ENCODE measurements at places on chromosomes 2 and 18.

GRCh38 chr2:65370387-65371073 is 61.9 kb downstream of the SPRED2 start:
- DNase-seq: no peak

GRCh38 chr18:77481541-77481940 is 231.9 kb downstream of the GALR1 start:
- no peak for DNase-seq

DNA sequence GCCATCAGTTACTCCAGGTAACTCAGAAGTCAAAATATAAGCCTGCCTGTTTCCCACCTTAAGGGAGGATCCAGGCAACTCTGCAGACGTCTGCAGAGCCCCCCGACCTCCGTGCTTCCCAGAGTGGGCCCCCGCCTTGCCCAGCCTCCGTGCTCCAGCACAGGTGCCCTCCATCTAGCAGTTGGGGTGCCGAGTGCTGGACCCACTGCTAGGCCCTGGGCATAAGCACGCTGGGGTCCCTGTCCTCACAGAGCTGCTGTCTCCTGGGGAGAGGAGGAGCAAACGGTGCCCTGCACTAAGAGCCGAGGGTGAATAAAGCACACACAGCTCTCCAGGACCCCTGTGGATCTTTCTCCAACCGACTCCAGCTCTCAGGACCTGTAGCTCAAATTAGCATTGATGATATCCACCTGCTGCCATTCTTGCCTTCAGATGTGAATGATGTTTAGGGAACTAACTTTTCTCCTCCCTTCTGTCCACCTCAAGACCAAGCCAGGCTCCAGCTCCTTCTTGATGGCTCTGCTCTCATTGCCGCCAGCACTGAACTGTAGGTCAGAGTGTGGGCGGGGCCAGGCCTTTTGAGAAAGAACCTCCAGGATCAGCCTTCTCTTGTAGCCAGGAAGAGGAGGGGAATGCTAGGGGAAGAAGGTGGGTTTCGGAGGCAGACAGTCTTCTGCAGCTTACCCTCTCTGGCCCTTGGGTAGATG is 121.2 kb downstream of the SMAD7 start:
- no peak for DNase-seq

DNA sequence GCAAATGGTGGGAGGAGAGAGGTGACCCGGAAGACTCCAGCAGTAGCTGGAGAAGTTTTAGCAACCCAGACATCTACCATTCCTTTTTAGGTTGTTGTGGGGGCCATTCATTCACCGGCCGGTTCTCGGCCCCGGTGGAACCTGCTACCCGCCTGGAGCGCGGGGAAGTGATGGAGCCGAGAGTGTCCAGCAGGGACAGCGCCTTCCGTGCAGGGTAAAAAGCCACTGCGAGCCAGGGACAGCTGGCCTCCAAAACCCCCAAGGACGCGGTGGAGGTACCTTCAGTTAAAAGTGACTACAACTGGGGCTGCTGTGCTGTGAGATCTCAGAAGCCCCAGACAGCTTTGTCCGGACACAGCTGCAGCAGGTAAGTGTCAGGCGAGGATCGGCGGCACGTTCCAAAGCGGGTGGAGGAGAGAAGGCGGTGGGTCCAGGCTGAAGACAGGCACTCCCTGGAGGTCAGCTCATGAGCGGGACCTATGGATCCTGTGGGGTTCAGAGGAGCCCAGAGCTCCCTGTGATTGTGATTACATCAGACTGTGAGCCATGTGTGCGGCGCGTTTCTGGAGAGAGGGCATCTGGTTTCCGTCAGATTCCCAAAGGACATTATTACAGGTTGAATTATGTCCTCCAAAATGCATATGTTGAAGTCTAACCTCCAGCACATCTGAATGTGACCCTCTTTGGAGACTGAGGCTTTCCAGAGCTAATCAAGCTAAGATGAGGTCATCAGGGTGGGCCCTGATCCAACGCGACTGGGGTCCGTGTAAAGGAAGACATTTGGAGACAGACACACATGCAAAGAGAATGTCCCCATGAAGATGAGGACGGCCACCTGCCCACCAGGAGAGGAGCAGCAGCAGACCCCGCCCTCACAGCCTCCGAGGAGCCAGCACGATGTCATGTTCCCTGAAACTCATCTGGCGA is 276.3 kb downstream of the EIPR1 start:
- DNase-seq: no peak

GRCh38 chr18:57057890-57058289 is 89.0 kb upstream of the BOD1L2 start:
- DNase-seq: no peak

GRCh38 chr18:73940721-73941120 is 206.9 kb downstream of the FBXO15 start:
- no peak for DNase-seq

GRCh38 chr2:231039294-231039664 is 2.0 kb downstream of the C2orf72 start:
- DNase-seq: no peak

GRCh38 chr2:191965733-191966132 is 118.8 kb upstream of the CAVIN2 start:
- no peak for DNase-seq

GRCh38 chr18:3246635-3247239 is 864 bp upstream of the MYL12A start:
- DNase-seq: no peak

DNA sequence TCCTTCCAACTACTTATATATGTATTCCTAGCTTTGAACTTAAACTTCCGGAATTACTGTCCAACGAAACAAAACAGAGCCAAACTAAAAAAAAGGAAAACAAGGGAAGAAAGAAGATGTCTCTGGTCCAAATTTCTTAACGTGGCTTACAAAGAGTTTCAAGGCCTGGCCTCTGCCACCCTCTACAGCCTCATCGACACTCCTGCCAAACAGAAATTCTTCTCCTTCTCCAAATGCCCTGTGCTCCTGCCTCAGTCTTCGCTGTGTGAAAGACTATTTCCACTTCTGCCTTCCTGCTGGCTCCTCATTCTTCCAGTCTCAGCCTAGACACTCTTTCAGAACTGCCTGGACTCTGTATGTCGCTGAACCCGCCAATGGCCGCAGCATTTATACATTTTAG is 249.2 kb downstream of the TXNL1 start:
- no peak for DNase-seq

DNA sequence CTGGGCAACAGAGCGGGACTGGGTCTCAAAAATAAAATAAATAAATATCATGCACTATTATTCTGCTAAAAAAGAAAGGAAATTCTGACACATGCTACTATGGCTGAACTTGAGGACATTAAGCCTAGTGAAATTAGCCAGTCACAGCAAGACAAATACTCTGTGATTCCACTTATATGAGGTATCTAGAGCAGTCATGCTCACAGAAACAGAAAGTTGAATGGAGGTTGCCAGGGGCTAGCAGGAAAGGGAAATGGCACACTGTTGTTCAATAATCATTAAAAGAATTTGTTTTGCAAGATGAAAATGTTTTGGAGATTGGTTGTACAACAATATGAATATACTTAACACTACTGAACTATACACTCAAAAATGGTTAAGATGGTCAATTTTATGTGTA is 60.8 kb downstream of the NCKAP1 start:
- DNase-seq: no peak

- DNase-seq: no peak
Observed at GRCh38 chr2:235674812-235675211, 181.0 kb downstream of the AGAP1 start.

DNA sequence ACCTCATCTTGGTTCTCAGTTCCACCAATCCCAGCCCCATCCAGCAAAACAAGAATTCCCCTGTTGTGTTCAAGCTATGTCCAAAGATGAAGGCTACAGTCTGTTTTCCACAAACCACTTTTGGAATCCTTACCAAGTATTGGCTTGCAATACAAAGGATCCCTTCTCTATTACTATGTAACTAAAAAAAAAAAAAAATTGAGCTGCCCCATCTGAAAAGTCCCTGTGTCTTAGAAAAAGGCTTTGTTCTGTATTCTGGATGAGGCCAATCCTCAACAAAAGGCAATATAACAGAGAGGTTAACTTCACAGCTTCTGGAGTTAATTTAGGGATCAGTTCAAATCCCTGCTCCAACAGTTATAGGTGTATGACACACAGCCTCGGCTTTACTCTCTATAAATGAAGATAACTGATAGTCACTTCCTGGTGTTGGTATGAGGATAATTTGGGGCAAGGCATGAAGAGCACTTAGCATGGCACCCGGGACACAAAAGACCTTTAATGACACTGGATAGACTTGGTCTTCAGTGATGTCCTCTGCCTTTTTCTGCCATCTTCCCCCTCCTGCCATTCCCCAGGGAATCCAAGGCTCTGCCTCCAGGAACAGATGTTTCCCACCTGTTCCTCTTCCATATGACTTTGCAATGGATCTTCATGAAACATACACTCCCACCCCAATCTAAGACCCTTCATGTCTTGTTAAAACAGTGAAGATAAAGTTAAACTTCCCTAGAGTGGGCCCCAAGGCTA is 61.2 kb upstream of the ATL2 start:
- no peak for DNase-seq

DNA sequence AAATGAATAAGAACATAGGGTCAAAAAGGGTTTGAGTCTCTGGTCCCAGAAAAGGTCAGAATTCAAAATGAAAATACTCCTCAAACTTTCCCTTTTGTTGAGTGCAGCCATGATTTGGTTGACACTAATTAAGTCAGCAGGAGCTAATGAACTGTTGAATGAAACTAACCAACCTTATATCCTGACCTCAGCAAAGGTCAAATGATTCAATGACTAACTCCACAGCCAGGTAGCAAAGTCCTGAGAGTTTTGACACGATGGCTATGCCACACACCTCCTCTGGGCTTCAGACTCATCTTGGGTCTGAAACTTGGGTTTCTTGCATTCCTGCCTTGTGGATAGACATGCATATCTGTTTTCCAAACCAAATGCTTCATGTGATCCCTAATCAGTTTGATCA is 172.3 kb downstream of the INO80D start:
- DNase-seq: no peak

DNA sequence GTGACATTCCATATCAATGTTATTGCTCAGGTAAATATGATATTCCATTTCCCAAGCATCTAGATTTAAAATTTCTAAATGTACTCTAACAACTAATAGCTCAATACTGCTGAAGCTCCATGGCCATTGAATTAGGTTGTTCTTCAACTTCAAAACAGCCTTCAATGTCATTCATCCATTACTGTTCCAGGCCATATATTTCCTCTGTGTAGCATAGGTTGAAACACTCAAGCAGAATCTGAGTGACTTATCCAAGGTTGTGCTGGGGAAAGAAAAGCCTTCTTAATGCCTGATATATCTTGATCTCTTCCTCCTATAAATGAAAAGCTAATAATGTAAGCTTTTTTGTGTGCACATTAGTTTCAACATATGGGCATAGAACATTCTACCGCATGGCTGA is 142.1 kb upstream of the ARL4C start:
- DNase-seq: no peak

All from smooth muscle cell of the brain vasculature (primary cell).